Stimulated activated CD4-positive, alpha-beta T cell treated with anti-CD3 and anti-CD28 coated beads, Interleukin-1b, Interleukin-23, amount 100 ng/mL, for 1 hour (primary cell): ENCODE measurements at places on chromosomes 16 and 17.

DNA sequence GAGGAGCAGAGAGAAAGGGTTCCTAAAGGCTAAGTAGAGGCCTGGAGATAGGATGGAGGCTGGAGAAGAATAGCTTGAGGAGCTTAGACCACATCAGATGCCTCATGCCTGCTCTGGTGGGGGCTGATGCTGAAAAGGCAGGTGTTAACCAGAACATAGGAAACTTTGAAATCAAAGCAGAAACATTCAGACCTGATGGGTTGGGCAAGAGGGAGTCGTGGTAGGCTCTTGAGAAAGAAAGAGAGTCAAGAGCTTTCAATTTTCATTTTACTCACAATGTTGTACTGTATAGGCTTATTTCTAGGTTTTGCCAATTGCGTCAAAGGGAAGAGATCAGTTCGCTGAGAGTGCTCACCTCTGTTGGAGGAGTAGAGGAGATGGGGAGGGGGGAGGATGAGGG is 406.6 kb upstream of the SALL1 start:
- no peak for DNase-seq

DNA sequence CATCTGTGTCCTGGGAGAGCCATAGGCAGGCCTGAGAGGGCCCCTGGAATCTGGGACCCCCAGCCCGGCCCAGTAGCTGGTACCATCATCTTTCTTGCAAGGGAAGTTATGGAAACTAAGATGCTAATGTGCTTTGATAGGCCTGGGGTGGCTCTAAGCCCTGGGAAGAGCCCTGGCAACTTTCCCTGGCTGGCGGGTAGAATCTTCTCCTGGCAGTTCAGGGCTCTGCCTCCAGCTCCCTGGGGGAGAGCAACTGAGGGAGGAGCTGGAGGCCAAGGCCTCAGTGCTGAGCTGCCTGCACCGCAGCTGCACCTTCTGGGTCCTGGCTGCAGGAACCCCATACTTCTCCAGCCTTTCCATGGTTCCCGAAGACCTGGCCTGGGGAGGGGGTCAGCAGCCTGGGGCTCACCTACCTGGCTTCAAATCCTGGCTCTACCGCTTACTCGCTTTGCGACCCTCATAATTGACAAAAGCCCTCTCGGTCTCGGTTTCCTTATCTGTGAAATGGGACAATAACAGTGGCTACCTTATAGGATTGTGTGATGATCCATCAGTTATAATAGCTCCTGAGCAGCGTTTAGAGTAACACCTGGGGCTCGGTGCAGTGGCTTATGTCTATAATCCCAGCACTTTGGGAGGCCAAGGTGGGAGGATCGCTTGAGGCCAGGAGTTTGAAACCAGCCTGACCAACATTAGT is 333.7 kb downstream of the SEC14L1 start:
- no peak for DNase-seq

DNA sequence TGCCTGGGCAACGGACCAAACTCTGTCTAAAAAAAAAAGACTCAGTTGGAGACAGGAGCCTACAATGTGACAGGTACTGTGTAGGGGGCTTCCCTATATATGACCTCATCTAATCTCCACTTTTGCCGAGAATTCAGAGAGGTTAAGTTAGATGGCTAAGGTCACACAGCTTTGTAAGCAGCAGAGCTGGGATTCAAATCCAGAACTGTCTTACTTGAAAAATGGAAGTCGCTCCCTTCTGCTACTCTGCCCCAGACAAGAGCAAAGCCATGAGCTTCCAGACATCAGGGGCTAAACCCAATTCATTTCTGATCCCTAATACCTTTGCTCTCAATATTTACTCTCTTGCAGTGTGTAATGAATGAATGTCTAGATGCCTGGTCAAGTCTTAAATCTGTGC is 41.5 kb upstream of the ABCC12 start:
- no peak for DNase-seq

DNA sequence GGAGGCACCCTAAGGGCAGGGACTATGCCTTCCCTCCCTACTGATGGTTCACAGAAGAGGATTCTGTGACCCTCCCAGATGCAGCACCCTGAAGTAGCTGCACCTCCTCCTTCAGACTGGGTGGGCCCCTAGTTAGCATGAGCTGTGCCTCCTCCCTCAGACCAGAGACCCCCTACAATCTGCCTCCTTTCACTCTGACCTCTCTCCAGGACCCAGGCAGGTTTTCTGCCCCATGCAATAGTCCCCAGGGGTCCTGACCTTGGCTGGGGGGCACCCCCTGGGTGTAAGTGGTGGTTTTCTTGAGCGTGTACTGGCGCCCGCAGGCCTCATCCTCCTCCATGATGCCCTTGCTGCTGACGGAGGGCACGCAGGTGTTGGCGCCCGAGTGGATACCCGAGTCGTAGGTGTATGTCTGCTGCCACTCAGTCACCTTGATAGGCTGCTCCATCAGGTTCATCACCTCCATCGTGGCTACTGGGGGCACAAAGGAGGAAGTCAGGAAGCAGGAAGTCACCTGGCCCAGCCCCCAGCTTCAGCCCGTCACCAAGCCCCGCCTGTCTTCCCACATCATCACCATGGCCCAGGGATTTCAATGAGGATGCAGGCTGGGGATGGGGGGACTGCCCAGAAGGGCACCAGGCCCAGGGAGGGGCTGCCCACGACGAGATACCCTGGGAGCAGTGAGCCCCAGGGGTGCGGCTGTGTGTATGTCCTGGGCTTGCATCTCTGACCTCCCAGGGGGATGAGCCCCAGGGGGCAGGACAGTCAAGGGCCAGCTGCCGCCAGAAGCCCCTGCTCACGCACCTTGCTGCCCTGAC is 14.9 kb downstream of the JUP start:
- DNase-seq: no peak

DNA sequence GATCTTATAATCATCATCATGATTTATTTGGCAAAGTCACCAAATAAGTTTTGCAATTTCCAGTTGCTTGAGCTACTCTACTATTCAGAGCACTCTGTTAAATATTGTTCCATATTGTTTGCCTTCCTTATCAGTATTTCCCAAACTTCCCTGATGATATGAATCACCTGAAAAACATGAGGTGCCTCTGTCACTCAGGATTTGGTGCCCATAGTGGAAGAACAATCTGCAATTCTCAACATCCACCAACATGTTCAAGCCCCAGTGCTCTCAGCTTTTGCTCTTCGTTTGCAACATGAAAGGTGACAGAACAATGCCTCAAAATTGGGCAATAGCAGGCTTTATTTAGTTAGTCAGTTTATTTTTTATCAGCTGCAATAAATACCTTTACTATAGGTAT is 28.6 kb upstream of the WSB1 start:
- DNase-seq: no peak

- DNase-seq: no peak
Observed at GRCh38 chr17:10261098-10261497, 62.7 kb upstream of the GAS7 start.

DNA sequence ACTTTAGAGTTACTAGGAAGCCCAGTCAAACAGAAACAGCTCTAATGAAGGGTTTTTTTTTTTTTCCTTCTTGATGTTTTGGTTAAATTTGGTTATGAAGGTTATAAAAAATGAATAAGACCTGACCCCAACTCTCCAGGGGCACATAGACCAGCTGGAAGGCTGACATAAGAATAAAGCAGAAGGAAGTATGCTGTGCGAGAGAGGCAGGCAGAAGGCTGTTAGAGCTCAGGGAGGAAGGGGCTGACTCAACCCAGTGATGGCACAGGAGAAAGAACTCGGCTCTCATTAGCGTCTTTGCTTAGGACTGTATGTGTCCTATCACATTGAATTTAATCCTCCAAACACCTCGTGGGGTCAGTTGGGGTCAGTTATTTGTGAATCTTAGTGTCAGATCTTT is 474.6 kb downstream of the PMP22 start:
- DNase-seq: no peak

- DNase-seq: no peak
Observed at GRCh38 chr17:65917560-65917959, 274.4 kb downstream of the CEP112 start.
